Endothelial cell of umbilical vein (primary cell): ENCODE measurements at places on chromosomes 13 and 19. TPM values are rescaled to one million over a fixed set of nuclear protein-coding genes. Genes with fewer than 3 reads are reported as not detected.

- H3K4me1 ChIP-seq, result peaks cover 16% of the 10 kb centered on the region
- no peaks in the 10 kb centered on the region for H3K36me3 ChIP-seq
- no peak overlapping the region for H3K27ac ChIP-seq
- no peak overlapping the region for H3K4me3 ChIP-seq
- no peaks in the 10 kb centered on the region for H3K27me3 ChIP-seq
Measured at GRCh38 chr13:66992183-66992582, 238.0 kb downstream of the PCDH9 start.

DNA sequence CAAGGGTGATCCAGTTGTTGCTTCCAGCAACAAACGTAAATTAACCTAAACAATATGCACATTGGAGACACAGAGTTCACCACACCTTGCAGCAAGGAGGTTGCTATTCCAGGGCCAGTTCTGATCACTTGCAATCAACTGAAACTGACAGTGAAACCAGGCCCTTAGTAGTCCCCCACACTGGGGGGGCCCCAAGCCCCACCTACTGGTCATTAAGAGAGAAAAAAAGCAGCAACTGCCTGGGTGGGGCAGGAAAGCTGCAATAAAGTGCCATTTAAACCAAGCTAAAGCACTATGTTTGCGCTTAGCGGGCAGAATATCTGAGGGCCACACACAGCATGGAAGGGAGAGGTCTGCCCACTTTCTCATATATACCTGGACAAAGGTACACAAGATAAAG lies 51.5 kb downstream of the ATP7B start:
- no peak for DNase-seq
- no peaks in the 10 kb centered on the region for H3K27me3 ChIP-seq

GRCh38 chr13:36998624-36999041 lies 507 bp downstream of the ALG5 start:
- peak overlapping the region; percentile 94 for H3K27ac ChIP-seq
- no peaks in the 10 kb centered on the region for H3K36me3 ChIP-seq
- peaks cover 21% of the 10 kb centered on the region for H3K4me1 ChIP-seq
- no peak for DNase-seq
- H3K27me3 ChIP-seq, result no peaks in the 10 kb centered on the region
- H3K4me3 ChIP-seq, result peak overlapping the region; percentile 94

The IZUMO2 gene
- not detected in 2 replicates for polyA plus RNA-seq

GRCh38 chr13:114167426-114167825 lies 11.6 kb upstream of the CFAP97D2 start:
- H3K27me3 ChIP-seq, result peaks cover 4% of the 10 kb centered on the region
- DNase-seq, result no peak
- no peaks in the 10 kb centered on the region for H3K36me3 ChIP-seq
- H3K27ac ChIP-seq, result no peak overlapping the region
- H3K4me1 ChIP-seq, result peaks cover 3% of the 10 kb centered on the region
- H3K4me3 ChIP-seq, result no peak overlapping the region

DNA sequence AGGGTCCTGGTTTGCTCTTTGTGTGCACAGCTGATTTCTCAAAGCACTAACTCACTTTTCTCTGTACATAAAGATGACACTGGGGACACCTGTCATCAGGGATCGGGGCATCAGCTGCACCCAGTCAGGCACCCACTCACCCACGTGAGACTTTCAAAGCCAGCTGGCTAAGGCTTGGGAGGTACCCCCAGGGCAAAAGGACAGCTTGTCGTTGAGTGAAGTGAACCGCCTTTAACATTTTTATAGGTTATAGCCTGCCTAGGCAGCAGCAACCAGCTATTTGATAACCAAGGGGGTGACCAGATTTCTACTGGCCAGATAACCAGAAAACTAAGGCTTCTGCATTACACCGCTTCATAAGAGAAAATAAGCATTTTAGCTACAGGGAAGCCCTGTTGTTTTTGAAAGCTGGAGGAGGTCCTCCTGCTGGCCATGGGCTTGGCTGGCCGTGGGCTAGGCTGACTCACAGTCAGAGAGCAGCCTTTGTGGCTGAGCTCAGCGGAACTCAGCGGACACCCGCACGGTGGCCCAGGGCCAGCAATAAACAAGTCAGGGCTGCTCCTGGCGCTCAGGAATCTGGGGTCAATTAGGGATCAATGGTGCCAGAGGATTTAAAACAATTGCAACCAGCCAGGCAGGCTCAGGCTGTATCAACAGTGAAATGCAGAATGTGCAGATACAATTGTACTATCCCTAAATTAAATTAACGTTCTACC lies 57.1 kb downstream of the ALOX5AP start:
- peak overlapping the region; percentile 73 for H3K27ac ChIP-seq
- H3K4me3 ChIP-seq, result no peak overlapping the region
- H3K36me3 ChIP-seq, result no peaks in the 10 kb centered on the region
- no peaks in the 10 kb centered on the region for H3K27me3 ChIP-seq

The SELENOV gene
- polyA plus RNA-seq, result not detected in 2 replicates

DNA sequence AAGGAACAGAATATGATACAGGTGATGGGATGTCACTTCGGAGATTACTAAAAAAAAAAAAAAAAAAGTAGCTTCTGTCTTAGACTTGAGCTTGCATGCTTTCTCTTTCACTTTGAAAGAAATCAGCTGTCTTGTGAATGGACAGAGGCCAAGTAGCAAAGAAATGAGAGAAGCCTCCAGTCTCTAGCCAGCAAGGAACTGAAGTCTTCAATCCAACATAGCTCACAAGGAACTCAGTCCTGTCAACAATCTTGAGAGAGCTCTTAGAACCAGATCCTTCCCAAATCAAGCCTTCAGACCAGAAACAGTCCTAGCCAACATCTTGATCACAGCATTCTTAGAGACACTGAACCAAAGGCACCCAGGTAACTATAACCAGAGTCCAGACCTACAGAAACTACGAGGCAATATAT lies 7.7 kb downstream of the N4BP2L2 start:
- H3K4me1 ChIP-seq, result peaks cover 11% of the 10 kb centered on the region
- H3K27ac ChIP-seq, result no peak overlapping the region
- DNase-seq, result peak; percentile 31
- no peaks in the 10 kb centered on the region for H3K27me3 ChIP-seq

The SAFB2 gene
- 24.6 and 31.5 TPM in 2 replicates for polyA plus RNA-seq

DNA sequence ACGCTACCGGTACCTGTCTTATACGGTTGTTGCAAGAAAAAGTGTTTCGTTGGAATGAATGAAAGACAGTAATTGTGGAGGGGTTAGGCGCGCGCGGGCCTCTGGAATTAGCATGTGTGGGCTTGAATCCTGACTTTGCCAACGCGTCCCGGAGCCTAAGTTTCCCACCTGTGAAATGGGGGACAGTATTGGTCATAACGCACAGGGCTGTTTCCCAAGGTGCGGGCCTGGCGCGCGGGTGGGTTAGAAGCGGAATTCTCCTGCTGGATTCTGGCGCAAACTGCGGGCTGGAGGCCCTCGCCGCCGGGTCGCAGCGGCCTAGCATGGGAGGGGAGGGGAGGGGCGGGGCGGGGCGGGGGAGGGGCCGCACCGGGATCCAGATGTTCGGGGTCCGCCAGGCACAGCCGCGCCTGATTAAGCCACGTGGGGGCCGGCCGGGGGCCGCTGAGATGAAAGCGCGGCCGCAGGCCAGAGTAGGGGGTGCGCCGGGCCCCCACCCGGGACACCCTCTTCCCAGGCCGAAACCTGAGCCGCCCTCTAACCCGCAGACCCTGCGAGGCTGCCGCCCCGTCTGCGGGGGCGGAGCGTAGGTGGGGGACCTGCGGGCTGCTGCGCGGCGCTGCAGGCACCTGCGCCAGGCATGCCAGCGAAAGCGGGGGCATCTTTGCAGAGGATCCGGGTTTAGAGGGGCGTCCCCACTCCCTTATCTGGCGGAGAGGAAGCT lies 1.2 kb upstream of the TMEM59L start:
- peaks cover 64% of the 10 kb centered on the region for H3K27me3 ChIP-seq
- peaks cover 16% of the 10 kb centered on the region for H3K4me1 ChIP-seq
- H3K4me3 ChIP-seq, result no peak overlapping the region
- H3K36me3 ChIP-seq, result no peaks in the 10 kb centered on the region
- no peak for DNase-seq

The RFPL4A gene
- not detected in 2 replicates for polyA plus RNA-seq

DNA sequence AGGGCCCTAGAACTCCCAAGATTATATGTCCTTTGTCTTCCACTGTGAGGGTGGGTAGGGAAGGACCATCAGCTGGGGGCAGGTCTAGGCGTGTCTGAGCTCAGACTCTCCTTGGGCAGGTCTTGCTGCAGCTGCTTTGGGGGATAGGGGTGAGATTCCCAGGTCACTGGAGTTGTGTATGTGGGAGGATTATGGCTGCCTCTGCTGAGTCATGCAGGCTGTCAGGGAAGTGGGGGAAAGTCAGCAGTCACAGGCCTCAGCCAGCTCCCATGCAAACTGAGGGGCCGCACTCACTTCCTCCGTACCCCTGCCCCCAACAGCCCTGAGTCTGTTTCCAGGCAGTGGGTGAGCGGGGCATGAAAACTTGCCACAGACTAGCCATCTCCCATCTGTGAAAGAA lies 600.8 kb downstream of the DIAPH3 start:
- H3K4me3 ChIP-seq, result no peak overlapping the region
- no peaks in the 10 kb centered on the region for H3K4me1 ChIP-seq
- H3K36me3 ChIP-seq, result no peaks in the 10 kb centered on the region
- no peak overlapping the region for H3K27ac ChIP-seq
- no peak for DNase-seq

GRCh38 chr13:69155136-69155535 lies 952.5 kb upstream of the ATXN8OS start:
- H3K36me3 ChIP-seq, result no peaks in the 10 kb centered on the region
- no peaks in the 10 kb centered on the region for H3K27me3 ChIP-seq

The IL4I1 gene
- polyA plus RNA-seq, result 5.0 and 7.4 TPM in 2 replicates

DNA sequence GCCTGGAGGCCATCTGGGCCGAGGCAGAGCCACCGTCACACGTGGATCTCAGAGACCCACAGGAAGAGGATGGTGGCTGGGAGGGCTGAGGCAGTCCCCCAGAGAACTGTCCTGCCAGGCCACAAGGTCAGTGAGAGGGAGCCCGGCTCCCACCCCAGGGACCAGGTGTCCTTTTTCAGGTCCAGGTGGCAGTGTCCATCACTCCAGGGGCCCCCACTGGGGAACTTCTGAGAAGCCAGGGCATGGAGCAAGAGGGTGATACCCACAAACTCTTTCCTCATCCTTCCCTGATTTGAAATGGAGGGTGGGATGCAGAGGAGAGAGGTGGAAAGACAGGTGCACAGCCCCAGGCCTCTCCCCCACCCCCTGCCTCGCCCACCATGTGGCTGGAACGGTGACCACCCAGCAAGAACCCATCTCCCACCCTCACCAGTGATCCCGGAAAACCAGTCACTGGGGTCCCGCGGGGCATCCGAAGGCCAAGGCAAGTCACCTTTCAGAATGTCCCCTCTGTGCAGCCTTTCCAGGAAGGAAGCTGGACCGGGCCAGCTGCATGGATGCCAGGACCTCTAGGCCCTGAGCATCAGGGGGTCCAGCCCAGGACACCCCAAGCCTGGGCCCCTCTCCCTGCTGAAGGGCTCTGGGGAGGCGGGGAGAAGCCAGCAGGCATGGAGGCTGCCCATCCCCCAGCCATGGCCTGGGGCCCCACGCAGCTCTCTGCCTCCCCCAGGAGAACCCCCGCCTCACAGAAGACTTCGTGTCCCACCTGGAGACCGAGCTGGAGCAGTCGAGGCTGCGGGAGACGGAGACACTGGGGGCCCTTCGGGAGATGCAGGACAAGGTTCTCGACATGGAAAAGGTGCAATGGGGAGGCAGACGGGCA lies 14.1 kb downstream of the PRR36 start:
- H3K36me3 ChIP-seq, result no peaks in the 10 kb centered on the region
- no peak overlapping the region for H3K27ac ChIP-seq
- peaks cover 19% of the 10 kb centered on the region for H3K27me3 ChIP-seq
- H3K4me3 ChIP-seq, result no peak overlapping the region

The SMAD9 gene
- 1.9 and 2.2 TPM in 2 replicates for polyA plus RNA-seq

DNA sequence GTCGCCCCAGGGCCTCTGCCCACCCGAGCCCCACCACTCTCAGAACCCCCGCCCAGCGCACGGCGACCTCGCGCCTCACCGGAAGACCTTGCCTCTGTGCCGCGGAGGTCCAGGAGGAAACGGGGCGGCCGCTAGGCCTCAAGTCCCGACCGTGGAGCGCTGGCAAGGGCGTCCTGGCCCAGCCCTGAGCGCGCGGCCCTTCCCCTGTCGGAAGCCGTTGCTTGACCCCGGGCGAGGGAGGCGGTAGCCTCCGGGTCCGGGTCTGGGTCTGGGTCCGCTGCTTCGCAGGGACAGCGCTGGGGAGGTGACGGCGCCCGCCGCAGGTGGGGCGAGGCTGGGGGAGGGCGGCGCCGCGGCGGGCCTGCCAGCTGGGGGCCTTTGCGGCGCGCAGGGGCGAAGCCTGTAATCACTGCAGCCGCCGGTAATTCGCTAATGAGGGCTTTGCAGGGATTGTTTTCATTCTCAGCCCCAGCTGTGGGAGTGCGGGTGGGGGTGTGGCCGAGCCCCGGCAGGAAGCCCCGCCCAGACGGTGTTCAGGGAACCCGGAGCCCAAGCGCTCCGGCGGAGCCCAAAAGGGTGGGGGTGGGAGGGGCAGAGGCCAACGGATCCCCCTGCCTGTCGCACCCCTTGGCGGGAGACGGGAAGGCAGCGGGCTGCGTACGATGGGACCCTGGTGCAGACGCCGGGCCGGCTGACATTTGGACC lies 8.6 kb downstream of the C19orf25 start:
- peaks cover 42% of the 10 kb centered on the region for H3K27me3 ChIP-seq
- H3K4me1 ChIP-seq, result peaks cover 5% of the 10 kb centered on the region
- DNase-seq, result no peak
- H3K4me3 ChIP-seq, result no peak overlapping the region
- H3K27ac ChIP-seq, result no peak overlapping the region

The TMEM238 gene
- 0.18 TPM in 1 of 2 replicates, not detected in the other for polyA plus RNA-seq

GRCh38 chr19:35719402-35720162 lies 1.8 kb downstream of the KMT2B start:
- peaks cover 17% of the 10 kb centered on the region for H3K4me1 ChIP-seq
- H3K27me3 ChIP-seq, result no peaks in the 10 kb centered on the region
- no peak for DNase-seq
- no peak overlapping the region for H3K27ac ChIP-seq

GRCh38 chr13:98443329-98443728 lies 133.6 kb downstream of the STK24 start:
- peak; percentile 23 for DNase-seq
- H3K27ac ChIP-seq, result no peak overlapping the region
- no peaks in the 10 kb centered on the region for H3K36me3 ChIP-seq
- no peak overlapping the region for H3K4me3 ChIP-seq
- H3K27me3 ChIP-seq, result no peaks in the 10 kb centered on the region

The DMKN gene
- not detected in 2 replicates for polyA plus RNA-seq

The ELL gene
- 9.9 and 13.4 TPM in 2 replicates for polyA plus RNA-seq

DNA sequence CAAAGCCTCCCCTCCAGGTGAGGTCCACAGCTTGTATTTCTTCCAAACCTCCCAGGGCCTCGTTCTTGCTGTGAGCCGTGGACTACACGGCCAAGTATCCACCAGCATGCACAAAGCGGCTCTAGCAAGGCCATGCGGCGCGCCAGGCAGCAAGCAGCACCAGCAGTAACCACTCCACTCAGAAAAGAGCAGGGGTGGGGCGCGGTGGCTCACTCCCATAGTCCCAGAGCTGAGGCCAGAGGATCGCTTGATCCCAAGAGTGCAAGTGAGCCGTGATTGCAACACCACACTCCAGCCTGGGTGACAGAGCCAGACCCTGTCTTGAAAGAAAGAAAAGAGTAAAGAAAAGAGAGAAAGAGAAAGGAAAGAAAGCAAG lies 4.7 kb downstream of the CCDC8 start:
- H3K36me3 ChIP-seq, result no peaks in the 10 kb centered on the region
- H3K4me1 ChIP-seq, result no peaks in the 10 kb centered on the region
- H3K27me3 ChIP-seq, result peaks cover 56% of the 10 kb centered on the region

The AP1M2 gene
- polyA plus RNA-seq, result 0.19 TPM in 1 of 2 replicates, not detected in the other

- no peak for DNase-seq
- no peaks in the 10 kb centered on the region for H3K27me3 ChIP-seq
- no peaks in the 10 kb centered on the region for H3K4me1 ChIP-seq
- H3K27ac ChIP-seq, result no peak overlapping the region
Measured at GRCh38 chr13:98722958-98723357, 29.5 kb downstream of the SLC15A1 start.

The KASH5 gene
- 0.03 TPM in 1 of 2 replicates, not detected in the other for polyA plus RNA-seq

The COX7A1 gene
- 10.6 and 11.6 TPM in 2 replicates for polyA plus RNA-seq
